ENCODE measurements at places on chromosomes 1 and 21.
A peak's percentile ranks its signal among the peaks of the same experiment; 100 is the strongest.

DNA sequence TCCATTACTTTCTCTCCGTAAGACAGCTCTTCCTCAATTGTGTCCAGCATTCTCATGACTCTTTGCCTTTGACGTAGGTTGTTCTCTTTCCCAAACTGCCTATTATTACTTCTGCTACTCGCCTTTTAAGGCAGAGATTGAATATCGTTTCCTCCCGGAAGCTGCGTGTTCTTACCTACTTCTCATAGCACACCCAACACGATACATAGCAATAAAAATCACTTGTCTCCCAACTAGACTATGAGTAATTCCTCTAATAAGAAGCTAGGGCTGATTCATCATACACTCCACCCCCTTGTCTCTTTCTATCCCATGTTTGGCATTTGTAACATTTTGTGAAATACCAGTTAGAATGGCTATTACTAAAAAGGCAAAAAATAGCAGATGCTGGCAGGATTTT lies 55.8 kb upstream of the SGIP1 start:
- no peak for DNase-seq

GRCh38 chr1:9996624-9997582 lies at the start of gene RBP7:
RBP7 (plus strand) TSS chr1:9997228; CDS start chr1:9997259, 31 bp downstream.
- no peak for DNase-seq

DNA sequence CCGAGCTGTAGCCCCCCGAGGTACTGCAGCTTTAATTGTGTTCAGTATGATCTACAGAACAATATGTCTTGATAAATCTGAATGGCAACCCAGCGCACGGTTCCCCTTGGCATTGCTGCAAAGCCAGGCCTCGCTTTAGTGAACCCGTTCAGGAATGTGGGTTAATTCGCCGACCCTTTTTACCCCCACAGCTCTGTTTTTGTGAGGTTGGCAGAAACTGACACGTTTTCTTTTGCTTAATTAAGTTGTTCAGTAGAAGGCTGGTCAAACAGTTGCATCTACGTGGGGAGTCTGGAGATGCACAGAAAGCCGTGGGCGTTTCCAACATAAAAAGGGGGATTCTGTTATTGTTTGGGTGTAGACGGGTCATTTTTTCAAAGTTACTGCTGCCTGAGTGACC lies 43.2 kb downstream of the OLIG1 start:
- DNase-seq, result no peak

GRCh38 chr1:54122135-54122751 lies 30.6 kb downstream of the CDCP2 start:
- no peak for DNase-seq

GRCh38 chr21:38475519-38475918 lies 22.8 kb downstream of the ERG start:
- DNase-seq, result no peak

DNA sequence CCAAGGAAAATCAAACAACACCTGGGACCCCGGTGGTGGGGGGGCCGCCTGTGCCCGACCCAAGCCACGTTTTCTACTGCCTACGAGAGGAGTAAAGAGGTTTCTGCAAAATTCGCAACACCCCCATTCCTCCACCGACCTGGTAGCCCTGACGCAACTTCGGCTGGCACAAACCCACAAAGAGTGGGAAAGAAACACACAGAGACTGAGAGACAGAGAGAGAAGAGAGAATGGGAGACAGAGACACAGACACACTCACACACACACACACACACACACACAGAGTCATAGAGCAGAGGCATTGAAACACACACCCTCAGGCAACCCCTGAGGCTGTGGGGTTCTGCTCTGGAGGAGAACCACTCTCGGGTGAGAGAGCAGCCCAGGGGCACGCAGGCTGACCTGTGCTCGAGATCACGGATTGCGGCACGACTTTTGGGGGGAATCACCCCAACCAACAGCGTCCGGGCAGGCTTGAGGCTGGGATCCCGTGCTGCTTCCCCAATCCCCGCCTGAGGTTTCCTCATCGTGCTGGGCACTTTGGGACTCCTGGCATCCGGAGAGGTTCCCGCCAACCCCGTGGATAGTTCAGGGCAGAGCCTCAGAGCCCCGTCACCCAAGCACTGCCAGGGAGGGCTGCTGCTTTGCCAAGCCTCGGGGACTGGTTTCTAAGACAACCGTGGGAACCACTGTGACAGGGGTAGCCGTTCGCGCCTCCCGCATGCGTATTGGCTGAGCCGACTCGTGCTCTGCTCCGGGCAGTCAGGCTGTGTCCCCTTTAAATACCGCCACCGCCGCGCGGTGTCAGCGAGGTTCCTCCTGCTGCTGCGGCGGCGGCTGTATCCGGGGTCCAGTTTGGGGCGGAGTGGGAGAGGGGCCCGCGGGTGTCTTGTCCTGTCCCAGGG lies 682.4 kb upstream of the TPTE start:
- no peak for DNase-seq

DNA sequence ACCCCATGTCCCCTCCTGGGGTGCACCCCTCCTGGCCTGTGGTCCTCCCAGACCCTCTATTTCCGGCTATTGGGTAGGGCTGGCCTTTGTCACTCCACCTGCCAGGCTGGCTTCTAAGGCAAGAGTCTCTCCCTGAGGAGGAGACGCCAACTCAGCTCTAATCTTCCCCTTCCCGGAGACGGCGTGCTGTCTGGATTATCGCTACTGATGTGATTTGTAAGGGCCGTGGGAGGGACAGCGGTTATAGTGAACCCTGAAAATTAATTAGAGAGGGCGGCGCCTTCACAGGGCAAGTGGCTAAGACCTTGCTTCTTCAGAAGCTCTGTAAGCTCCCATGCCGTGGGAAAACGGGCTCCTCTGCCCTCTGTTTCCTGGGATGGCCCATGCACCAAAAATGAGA lies 207.0 kb upstream of the VAMP3 start:
- no peak for DNase-seq

DNA sequence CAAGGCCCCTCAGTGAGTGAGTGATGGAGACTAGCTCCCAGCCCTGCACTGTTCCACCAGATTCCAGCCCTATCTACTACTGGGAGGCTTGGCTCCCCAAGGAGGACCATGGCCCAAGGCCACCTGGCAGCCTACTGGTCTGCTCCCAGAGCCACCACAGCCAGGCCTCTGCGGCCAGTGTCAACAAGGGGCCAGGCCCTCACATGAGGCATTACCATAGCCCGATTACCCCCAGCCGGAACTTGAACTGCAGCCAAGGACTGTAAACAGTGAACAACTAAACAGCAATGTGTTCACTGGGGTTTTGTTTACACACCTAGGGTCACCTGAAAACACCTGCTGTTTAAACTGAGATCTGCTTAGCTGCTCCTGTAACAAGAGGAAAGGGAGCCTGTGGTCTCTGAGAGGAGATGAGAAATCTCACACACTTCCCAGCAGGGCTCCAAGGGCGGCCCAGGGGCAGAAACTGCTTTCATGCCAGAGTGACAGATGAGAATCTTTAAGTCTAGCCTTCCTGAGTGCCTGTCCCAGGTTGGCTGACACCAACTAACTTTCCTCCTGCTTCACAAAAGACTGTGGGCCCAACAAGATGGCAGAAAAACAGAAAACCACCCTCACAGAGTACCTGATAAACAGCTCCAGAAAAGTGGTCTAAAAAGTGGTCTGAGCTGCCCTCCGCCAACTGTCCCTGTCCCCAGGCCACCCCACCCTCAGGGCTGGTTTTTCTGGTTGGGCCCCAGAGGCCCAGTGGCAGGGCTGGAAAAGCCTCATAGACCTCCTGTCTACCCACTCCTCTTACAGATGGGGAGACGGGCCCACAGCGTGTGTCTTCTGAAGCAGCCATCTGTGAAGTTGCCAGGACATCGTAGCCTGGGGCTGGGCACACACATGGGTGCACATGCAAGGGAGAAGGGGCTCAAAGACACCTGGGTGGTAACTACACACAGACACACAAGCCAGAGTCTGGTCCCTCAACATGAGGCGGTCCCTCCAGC lies 28.8 kb downstream of the MEF2D start:
- DNase-seq, result no peak

GRCh38 chr1:236122176-236122575 lies 20.2 kb upstream of the GPR137B start:
- DNase-seq, result no peak

DNA sequence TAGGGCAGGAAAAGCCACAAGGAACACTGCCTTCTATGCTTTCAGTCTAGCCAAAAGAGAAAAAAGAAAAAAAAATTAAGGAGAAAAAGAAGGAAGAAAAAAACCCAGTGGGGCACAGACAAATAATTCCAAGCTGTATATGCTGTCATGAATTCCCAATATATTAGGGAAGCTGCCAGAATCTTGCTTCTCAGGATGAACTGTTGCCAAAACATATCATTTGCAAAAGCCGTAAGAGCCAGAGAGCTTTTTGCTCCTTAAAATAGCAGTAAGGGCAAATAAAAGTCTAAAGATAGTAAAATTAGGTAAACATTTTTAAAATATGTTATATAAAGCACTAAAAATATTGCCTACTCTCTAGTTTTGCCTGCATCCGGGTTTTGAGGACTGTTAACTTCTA lies 52.1 kb downstream of the PGM1 start:
- no peak for DNase-seq

GRCh38 chr21:14312871-14313270 lies 70.1 kb downstream of the HSPA13 start:
- no peak for DNase-seq

- no peak for DNase-seq
Observed at GRCh38 chr1:174134003-174134659, 25.2 kb upstream of the RABGAP1L start.

- DNase-seq, result no peak
Observed at GRCh38 chr1:92587445-92587844, 100.7 kb upstream of the GFI1 start.

DNA sequence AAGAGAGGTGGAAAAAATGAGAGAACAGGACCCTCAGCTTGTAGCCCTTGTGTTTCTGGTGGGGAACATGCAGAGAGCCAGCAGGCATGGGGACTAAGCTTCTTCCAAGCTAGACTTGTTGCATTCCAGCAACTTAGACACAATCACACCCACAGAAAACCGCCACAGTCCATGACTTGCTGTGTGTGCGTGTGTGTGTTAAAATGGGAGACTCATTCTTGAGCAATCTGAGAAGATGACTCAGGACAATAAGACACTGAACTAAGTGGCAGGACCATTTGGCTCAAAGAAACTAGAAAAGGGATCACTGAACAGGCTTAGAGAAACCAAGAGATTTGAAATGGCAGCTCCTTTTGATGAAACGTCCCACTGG lies 78.0 kb downstream of the HLX start:
- DNase-seq, result no peak

- DNase-seq, result no peak
Observed at GRCh38 chr1:29747196-29747595, 510.9 kb downstream of the PTPRU start.

DNA sequence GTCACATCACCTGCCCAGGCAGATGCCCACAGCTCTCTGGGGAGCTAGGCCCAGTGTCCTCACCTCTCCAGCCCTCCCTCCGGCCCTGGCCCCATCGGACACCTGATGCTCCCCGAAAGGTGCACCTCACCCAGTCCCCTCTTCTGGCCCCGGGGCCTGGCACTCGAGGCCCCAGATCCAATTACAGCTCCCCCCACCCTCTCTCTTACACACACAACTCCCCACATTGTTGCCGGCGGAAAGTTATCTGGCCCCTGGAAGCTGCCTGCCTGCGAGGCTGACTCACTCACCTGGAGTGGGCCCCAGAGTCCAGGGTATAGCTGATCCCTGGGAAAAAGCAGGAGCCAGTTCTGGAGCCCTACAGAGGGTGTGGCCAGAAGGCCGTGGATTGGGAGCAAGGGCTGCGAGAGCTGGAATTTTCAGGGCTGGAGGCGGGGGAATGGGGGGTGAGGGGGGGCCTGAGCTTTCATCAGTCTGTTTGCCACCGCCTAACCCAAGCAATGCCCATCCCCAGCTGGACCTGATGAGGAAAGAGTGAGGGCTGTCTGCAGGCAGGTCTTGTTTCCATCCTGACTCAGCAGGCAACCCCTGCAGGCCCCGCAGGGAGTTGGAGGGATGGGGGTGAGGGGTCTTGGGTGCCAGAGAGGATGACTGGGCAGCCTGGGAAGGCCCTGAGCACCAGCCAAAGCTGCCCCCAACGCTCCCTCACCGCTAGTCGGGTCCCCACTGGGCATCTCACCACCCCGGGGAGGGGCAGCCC lies 948 bp downstream of the FBXO2 start:
- no peak for DNase-seq

- DNase-seq, result no peak
Observed at GRCh38 chr1:10556430-10557005, 81.8 kb downstream of the PEX14 start.

DNA sequence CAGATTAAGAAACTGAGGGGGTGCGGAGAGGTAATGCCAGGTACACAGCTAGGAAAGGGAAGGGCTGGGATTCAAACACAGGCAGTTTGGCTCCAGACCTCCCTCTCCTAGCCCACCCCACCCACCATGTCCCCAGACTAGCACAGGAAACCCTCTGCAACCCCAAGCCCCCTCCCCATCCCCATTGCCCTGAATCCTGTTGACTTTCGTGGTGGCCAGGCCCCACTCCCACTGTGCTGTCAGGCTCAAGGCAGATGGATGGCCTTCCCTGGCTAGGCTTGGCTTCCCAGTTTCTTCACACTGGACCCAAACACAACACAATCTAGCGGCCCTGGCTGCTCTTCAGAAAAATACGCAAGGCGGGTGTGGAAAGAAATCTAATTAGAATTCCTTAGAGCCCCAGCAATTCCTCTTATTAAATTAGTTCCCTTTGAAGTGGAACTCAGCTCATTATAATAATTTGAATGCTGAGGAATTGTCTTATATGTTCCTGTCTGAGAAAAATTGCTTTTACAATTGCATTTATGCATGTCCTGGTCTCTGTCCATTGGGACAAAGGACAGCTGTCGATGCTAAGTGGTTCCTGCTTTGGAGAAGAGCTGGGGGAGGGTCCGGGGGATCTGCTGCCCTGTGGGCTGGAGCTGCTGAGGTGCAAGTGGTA lies 97.4 kb downstream of the SYF2 start:
- no peak for DNase-seq

GRCh38 chr1:203286161-203286984 lies 18.9 kb upstream of the BTG2 start:
- DNase-seq, result no peak

- no peak for DNase-seq
Observed at GRCh38 chr1:210250998-210251679, 18.5 kb downstream of the SERTAD4 start.

GRCh38 chr21:25568246-25568645 lies 39.0 kb downstream of the MRPL39 start:
- no peak for DNase-seq

GRCh38 chr1:6272868-6273267 lies 12.0 kb upstream of the GPR153 start:
- no peak for DNase-seq

DNA sequence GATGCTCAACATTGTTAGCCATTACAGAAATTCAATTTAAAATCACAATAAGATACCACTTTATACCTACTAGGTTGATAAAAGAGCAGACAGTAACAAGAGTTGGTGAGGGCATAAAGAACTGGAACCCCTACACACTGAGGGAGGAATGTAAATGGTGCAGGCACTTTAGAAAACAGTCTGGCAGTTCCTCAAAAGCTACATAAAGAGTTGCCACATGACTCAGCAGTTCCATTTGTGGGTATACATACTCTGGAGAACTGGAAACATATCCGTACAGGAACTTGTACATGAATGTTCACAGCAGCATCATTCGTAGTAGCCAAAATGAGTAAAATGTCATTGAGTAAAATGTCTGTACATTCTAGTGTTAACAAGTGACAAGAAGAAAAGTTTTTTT lies 17.0 kb downstream of the NSL1 start:
- DNase-seq, result peak; percentile 67

- no peak for DNase-seq
Observed at GRCh38 chr1:84259376-84259775, 42.1 kb upstream of the SAMD13 start.

All from GDM1 (cell line).